ENCODE measurements at places on chromosomes 4 and X.

DNA sequence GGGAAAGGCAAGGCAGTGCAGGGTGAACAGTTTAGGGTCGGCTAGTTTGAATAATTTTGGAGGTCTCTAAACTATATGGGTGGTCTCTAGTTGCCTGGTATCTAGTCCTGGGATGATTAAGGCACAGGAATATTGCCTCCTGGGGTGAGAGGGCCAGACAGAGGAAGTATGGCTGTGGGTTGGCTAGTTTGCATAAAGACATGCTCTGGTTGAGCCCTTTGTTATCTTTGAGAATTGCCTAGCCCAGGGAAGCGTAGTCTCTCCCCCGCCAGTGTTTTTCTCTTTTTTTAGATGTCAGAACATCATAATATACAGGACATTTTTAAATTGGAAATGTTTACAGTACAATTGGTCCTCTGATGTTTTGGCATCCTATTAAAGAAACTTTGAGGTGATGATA lies 163.5 kb downstream of the PWWP3B start:
- DNase-seq, result no peak

- no peak for DNase-seq
Observed at GRCh38 chr4:37542706-37543105, 143.5 kb downstream of the RELL1 start.

GRCh38 chrX:7266288-7266687 lies 118.3 kb upstream of the PUDP start:
- DNase-seq, result no peak

GRCh38 chrX:51242212-51242611 lies 90.4 kb upstream of the NUDT10 start:
- DNase-seq, result no peak

DNA sequence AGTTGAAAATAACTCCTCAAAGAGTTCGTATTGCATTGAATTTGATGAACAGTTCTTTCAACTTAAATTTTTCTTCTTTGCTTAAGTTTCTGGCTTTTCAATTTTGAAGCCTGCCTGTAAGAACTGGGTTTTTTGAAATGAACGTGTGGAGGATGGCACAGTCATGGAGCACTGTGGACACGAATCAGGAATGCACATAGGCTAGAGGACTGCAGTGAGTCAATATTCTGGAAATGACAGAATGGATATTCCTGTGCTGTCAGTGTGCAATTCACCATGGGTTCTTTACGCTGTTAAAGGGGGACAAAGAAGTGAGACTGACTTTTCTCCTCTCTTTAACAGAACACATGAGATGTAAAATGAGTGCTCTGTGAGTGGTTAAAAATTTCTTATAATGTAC lies 368.0 kb upstream of the AGA start:
- DNase-seq, result no peak

DNA sequence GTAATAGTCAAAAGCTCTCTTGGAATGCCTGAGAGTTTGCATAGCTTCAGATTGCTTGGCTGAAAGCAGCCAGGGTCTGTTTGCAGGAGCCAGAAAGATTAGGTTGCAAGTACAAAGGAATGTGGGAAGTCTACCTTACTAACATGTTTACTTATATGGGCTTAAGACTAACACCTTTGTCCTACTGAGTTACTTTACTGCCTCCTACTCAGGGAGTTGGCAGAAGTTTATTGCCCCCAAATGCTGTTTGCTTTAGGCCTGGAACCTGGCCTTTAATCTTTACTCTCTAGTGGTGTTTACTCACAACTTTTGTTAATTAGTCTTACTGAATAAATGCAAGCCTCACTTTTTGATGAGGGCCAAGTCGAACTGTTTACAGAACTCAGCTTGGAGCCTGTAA lies 219.4 kb upstream of the ZC4H2 start:
- DNase-seq, result no peak

- DNase-seq, result no peak
Observed at GRCh38 chr4:43651991-43652390, 759.5 kb downstream of the GRXCR1 start.

DNA sequence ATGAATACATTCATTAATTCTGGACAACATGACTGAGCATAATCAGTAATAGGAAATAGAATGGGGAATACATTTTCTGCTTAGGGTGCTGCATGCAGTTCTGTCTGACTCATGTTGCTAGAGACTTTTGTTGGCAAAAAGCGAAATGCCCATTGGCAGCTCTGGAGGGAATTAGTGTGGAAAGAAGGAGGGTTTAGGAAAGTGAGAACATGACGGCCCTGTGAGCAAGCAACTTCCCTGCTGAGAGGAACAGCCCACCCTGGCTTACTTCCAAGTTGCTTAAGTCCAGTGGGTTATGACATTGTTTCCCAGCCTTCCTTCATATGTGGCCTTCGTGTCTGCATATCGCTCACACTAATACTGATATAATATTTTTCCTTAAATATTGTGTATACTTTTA lies 13.8 kb downstream of the MAD2L1 start:
- no peak for DNase-seq

Measured in stimulated activated CD4-positive, alpha-beta T cell treated with anti-CD3 and anti-CD28 coated beads, Interleukin-1b, Interleukin-23, amount 100 ng/mL, for 24 hours (primary cell).